H1 (cell line): ENCODE measurements at places on chromosomes 4 and X. TPM values are rescaled to one million over a fixed set of nuclear protein-coding genes. Genes with fewer than 3 reads are reported as not detected.

GRCh38 chr4:25367004-25367621 is 9.9 kb upstream of the ANAPC4 start:
- no peak for DNase-seq

DNA sequence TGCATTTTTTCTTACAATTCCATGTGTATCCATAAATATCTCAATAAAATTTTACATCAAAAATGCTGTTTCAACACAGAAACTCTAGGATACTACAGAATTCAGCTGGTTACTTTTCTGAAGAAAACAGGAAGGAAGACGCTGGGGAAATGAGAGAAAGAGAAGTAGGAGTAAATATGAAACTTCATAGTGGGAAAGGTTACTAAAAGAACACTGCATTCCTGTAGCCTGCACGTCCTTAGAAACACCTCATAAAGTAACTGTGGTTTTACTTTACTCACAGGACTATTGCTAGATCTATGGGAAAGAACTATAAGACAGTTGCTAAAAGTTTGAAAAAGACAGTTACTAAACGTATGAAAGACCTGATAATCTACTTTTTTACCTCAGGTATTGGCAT is 23.1 kb downstream of the ATP11C start:
- DNase-seq: no peak

- no peak for DNase-seq
Measured at GRCh38 chr4:16843831-16844508, 54.5 kb downstream of the LDB2 start.

- no peak for DNase-seq
Measured at GRCh38 chr4:89829470-89830138, 7.4 kb downstream of the SNCA start.

GRCh38 chrX:9899640-9900111 is 67.5 kb upstream of the CLDN34 start:
- DNase-seq: no peak

- no peak for DNase-seq
Measured at GRCh38 chr4:7295911-7296660, 103.7 kb downstream of the SORCS2 start.

DNA sequence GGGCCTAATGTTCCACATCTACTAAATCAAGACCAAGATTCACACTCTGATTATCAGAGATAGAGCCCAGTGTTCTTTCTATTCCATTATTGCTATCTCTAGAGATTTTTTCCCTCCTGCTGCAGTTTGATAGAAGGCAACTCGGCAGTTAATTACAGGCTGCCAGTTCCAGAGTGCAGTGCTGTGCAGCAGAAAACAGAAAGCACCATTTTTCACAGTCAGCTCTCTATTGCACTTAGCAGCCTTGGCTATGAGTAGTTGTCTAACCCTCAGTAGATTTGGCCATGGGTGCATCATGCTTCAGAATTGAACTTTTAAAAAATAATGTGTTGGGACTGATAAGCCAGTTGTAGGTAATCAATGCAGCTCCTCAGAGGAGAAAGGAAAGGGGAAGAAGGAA is 295.3 kb downstream of the MID1IP1 start:
- DNase-seq: no peak

GRCh38 chr4:187840814-187841213 is 154.8 kb upstream of the ZFP42 start:
- DNase-seq: no peak

DNA sequence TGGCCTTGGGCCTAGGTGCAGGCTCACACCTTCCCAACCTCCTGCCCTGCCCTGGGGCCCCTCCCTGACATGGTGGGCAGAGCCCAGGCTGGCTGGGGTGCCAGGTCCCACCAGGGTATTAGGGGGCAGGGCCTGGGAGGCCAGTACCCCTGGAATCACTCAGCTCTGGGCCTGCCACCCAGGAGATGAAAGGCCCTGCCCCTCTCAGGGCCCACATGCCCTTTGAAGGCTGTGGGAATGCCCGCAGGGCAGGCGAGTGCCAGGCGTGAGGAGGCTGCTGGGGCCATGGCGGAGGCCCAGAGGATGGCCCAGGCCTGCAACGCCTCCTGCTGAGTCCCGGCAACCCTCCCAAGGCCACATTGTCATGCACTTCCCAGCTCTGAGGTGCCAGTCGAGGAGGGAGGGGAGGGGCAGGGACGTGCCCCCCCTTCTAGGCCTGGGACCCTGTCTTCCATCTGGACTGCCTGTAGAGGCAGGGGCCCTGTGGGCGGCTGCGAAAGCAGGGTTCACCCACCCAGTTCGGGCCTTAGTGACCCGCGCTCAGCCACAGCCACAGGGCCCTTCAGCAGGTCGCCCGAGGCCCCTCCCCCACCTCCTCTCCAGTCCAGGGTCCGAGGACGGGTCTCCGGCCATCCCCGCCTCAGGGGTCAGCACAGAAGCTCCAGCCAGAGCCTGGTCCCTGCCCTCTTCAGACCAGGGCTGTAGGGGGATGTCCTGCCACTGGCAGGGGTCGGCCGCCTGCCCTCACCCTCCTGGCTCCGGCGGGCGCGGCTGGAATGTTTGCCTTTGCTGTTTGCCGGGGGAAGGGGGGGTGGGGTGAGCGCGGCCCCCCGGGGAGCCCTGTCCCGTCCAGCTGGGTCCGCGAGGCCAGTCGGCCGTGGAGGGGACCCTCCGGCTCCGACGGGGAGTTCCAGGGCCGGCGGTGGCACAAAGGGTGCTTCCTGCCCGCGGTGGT is 26.7 kb upstream of the FGFR3 start:
- no peak for DNase-seq

DNA sequence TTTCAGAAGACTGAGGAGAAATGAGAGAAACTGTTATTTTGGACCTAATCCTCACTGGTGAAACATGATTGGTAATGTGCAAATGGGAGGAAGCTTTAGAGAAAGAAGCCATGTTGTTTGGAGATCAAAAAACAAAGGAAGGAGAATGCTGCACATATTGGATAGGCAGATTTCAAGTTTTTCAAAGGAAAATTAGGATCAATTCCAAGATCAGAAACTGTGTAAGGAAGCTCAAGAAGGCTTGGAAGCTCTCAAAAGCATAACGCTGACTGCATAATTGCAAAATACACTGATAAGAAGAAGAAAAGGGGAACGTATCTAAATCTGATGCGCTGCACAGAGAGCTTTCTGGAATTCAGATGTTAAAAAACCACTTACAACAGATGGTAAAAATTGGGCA is 34.6 kb downstream of the KLHL15 start:
- DNase-seq: no peak

GRCh38 chr4:54378461-54378860 is 149.4 kb downstream of the PDGFRA start:
- no peak for DNase-seq

HOPX gene
- not detected in 2 replicates for polyA plus RNA-seq
